ENCODE measurements at places on chromosomes 5 and 9.

DNA sequence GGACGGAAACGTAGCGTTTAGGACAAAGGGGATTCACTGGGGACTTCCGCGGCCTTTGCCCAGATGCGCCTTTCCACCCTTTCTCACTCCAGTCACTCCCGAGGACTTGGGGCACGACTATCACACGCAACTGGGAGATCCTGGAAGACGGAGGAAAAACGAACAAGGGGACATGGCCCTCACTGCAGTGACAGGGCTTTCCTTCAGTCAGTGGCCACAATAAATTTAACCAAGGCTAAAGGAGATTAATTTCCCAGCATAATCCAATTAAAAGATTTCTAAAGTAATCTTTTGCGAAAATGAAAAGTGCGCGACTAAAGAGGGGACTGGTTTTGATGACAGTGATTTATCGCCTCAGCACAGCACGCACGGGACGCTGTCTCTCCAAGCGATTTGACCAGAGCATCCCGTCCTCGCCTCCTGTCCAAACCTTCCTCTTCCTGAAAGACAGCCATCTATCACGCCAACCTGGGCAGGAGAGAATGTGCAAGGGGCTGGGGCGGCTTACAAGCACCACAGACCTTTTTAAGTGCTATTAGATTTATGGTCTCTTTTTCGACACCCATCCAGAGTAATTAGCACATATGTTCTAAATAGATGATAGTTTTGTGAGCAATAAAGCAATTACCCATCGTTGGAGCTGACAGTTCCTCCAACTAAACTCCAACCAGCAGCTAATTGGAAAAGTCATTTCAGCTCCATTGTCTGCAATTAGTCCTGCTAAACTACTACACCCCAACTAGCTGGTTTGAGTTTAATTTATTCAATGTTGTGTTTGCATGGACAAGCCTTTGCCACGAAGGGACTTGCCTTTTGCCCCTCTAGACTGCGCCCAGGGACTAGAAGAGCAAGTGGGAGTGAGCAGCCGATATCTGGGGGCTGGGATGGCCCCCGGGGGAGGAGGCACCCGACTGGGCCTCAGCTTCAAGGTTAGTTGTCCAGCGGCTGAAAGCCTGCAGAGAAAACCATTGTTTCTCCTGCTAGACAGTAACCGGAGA, 7.4 kb downstream of the NR2F1-AS1 start:
- no peak for DNase-seq

- no peak for DNase-seq
Observed at GRCh38 chr5:134638760-134639201, 6.2 kb upstream of the SAR1B start.

GRCh38 chr5:180090769-180091546, 19.4 kb upstream of the RNF130 start:
- DNase-seq, result no peak

- no peak for DNase-seq
Observed at GRCh38 chr5:10607023-10607665, 43.3 kb downstream of the ANKRD33B start.

DNA sequence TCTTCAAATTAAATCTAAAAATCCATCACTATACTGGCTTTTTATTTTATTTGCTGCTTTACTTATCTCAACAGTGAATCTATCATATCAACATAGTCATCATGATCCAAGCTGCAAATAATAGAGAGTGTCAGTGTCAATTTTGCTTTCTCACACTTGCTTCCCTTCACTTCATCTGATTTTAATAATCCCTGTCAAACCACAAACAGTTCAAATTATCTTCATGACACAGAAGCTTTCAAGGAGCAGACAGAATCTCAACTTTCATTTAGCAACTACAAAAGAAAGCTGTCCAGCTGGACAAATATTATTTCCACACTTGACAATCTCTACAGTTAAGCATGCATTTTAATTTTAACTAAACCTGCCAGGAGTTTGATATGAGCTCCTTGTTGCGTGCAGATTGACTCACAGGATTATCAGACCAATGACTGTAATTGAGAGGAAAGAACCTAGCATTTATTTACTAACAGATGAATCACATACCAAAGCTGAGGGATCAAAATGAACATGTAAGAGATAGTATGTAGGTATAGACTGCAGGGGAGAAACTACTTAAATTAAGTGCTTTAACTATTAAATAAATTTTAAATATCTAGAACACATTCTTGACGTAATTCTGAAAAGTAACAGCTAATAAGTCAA, 56.0 kb downstream of the KIAA0825 start:
- no peak for DNase-seq

GRCh38 chr9:87259543-87260518, 237.8 kb upstream of the DAPK1 start:
- DNase-seq, result no peak

GRCh38 chr9:91193087-91193657, 168.5 kb downstream of the AUH start:
- peak; percentile 45 for DNase-seq

GRCh38 chr5:89450149-89450538, 567.2 kb upstream of the MEF2C start:
- no peak for DNase-seq

GRCh38 chr5:27266184-27266583, 227.8 kb upstream of the CDH9 start:
- DNase-seq, result no peak

GRCh38 chr5:82351754-82352145, 73.6 kb upstream of the RPS23 start:
- DNase-seq, result no peak

GRCh38 chr5:116672203-116672602, 97.6 kb upstream of the SEMA6A start:
- no peak for DNase-seq

GRCh38 chr5:91477408-91477807, 94.3 kb upstream of the ARRDC3 start:
- DNase-seq, result no peak

All from stimulated activated CD4-positive, alpha-beta T cell treated with anti-CD3 and anti-CD28 coated beads, TNF-alpha, amount 100 ng/mL, for 1 hour (primary cell).